ENCODE measurements at places on chromosomes 1 and 21.
A peak's percentile ranks its signal among the peaks of the same experiment; 100 is the strongest.

- no peak overlapping the region for H3K4me3 ChIP-seq
- H3K27me3 ChIP-seq = no peaks in the 10 kb centered on the region
- H3K27ac ChIP-seq = no peak overlapping the region
- no peaks in the 10 kb centered on the region for H3K36me3 ChIP-seq
- H3K4me1 ChIP-seq = no peaks in the 10 kb centered on the region
These were observed 755.2 kb upstream of the ADAMTS5 start for GRCh38 chr21:27722095-27722494.

DNA sequence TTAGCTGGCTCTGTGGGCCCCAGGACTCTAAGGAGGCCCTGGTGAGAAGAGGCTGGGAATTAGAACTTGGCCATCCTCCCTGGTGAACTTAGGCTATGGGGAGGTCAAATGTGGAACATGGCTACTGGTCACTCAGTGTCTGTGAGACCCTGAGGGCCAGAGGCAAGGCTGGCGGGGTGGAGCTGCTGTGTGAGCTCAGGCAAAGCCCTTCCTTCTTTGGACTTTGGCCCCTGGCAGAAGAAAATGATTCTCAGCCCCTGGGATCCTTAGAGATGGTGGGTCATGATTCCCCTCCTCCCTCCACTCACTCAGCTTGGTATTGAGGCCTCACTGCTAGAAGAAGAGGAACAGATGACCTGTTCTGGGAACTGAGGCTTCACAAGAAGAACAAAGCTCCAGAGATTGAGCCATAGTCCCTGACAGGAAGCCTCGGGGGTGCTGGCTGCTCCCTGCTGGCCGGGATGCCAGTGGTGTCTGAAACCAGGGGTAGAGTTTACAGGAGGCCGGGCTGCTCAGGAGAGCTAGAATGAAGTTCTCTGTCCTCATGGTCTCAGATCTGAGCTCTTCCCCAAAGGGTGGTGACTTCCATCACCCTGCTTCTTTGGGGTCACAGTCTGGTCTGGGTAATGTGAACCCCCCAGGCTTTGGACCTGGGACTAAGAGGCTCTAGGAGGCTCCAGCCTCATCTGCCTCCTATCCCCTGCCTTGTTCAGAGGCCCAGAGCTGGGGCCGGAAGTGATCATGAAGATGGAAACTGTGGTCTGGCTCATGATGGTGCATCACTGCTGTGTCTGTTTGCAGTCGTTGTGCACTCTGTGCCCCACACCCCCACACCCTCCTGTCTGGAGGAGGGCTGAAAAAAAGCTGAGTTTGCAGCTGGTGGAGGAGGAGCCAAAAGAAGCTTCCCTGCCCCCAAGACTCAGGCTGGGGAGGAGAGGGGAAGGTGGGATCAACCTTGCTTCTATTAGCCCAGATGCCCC, 905 bp downstream of the BTBD19 start:
- H3K4me1 ChIP-seq = peaks cover 76% of the 10 kb centered on the region
- H3K36me3 ChIP-seq = peaks cover 32% of the 10 kb centered on the region
- peak overlapping the region; percentile 99 for H3K27ac ChIP-seq
- peak; percentile 97 for DNase-seq
- peak overlapping the region; percentile 55 for H3K4me3 ChIP-seq

- no peak for DNase-seq
- H3K27ac ChIP-seq = no peak overlapping the region
- H3K4me1 ChIP-seq = peaks cover 27% of the 10 kb centered on the region
- H3K36me3 ChIP-seq = peaks cover 5% of the 10 kb centered on the region
These were observed 451 bp downstream of the CHD5 start for GRCh38 chr1:6179564-6180175.

DNA sequence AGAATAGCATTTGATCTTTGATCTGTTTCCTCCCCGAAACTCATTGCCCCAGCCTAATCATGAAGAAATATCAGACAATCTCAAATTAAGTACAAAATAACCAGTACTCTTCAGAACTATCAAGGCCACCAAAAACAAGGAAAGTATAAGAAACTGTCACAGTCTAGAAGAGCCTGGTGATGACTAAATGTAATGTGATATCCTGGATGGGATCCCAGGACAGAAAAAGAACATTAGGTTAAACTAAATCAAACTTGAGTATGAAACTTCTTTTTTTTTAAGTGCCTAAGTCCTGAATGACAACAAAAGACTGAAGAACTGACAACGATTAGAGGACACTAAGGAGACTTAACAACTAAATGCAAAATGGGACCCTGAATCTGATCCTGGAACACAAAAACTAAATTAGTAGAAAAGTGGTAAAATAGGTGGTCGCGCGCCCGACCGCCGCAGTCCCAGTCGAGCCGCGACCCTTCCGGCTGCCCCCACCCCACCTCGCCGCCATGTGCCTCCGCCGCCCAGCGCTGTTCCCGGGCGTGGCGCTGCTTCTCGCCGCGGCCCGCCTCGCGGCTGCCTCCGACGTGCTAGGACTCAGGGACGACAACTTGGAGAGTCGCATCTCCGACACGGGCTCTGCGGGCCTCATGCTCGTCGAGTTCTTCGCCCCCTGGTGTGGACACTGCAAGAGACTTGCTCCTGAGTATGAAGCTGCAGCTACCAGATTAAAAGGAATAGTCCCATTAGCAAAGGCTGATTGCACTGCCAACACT, 5.5 kb upstream of the PRKAB2 start:
- no peak overlapping the region for H3K27ac ChIP-seq
- no peak for DNase-seq
- H3K36me3 ChIP-seq = peaks cover 24% of the 10 kb centered on the region

GRCh38 chr1:152932170-152932811, 14.7 kb upstream of the SPRR5 start:
- no peaks in the 10 kb centered on the region for H3K4me1 ChIP-seq
- H3K4me3 ChIP-seq = no peak overlapping the region
- H3K27me3 ChIP-seq = peaks cover 12% of the 10 kb centered on the region
- no peak overlapping the region for H3K27ac ChIP-seq
- DNase-seq = no peak

GRCh38 chr1:91513160-91513559, 12.5 kb downstream of the CDC7 start:
- DNase-seq = no peak
- H3K36me3 ChIP-seq = peaks cover 63% of the 10 kb centered on the region
- H3K4me3 ChIP-seq = no peak overlapping the region
- peaks cover 5% of the 10 kb centered on the region for H3K4me1 ChIP-seq
- H3K27ac ChIP-seq = no peak overlapping the region
- H3K27me3 ChIP-seq = no peaks in the 10 kb centered on the region
